ENCODE measurements at places on chromosomes 4 and X. TPM values are rescaled to one million over a fixed set of nuclear protein-coding genes. Genes with fewer than 3 reads are reported as not detected.

- DNase-seq, result peak; percentile 72
Observed at GRCh38 chrX:37371578-37371991, 22.4 kb downstream of the PRRG1 start.

GRCh38 chr4:30269850-30270249 lies 450.3 kb upstream of the PCDH7 start:
- DNase-seq, result no peak

The P2RY10 gene
- total RNA-seq, result not detected

- no peak for DNase-seq
Observed at GRCh38 chr4:121998024-121998423, 46.2 kb upstream of the TRPC3 start.

DNA sequence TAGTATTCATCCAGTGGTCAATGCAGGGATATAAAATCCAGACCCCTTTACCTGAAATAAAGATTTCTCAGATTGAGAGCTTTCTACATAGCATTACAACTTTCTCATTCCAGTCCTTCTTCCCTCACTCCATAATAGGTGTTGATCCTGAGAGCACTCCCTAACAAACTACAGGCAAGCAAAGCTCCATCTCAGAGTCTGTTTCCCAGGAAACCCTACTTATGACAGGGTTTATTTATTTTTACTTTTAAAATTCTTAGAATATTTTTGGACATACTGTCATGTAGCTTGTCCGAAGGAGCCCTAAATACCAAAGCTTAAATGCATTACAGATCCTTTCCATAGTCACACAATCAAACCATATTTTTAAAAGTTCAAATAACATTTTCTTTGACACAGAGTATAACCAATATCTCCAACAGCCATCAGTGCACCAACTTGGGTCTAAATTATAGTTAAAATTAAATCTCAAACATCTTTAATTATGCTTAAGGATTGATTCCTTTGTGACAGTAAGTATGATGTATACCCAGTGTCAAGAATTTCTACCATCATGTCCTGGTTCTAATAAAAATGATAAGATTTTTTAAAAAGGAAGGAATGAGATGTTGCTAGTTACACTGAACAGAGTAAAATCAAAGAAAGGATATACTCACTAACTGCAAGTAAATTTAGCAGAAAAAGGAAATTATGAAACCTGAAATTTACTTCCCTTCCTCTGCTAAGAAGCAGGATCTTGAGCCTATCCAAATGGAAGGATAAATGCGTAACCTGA lies 580.4 kb upstream of the ADGRL3 start:
- DNase-seq, result no peak

DNA sequence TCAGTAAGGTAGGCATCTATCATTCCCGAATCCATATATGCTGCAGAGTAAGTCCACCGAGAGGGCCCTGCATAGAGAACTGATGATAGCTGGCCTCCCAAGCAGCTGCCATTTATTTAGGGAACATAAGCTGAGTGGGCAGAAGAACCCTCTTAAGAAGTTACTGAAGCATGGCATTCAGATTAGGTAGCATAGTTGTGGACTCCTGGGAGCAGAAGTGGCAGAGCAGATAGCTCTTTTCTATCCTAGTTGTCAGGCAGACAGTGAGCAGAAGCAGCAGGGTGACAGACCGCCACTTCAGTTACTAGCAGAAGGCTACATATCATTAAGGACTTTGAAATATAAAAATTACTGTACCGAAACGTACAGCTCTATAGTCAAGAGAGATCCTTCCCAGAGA lies 454.7 kb downstream of the PPP4R3C start:
- DNase-seq, result no peak

- DNase-seq, result no peak
Observed at GRCh38 chr4:153090670-153091385, 113.4 kb upstream of the TRIM2 start.

The GRID2 gene
- total RNA-seq, result not detected

- DNase-seq, result no peak
Observed at GRCh38 chr4:23021040-23021439, 328.3 kb downstream of the GBA3 start.

The CLCN4 gene
- 0.89 TPM for total RNA-seq

The IL1RAPL1 gene
- total RNA-seq, result 0.38 TPM

The XAGE1A gene
- total RNA-seq, result not detected

The MAOB gene
- total RNA-seq, result not detected

DNA sequence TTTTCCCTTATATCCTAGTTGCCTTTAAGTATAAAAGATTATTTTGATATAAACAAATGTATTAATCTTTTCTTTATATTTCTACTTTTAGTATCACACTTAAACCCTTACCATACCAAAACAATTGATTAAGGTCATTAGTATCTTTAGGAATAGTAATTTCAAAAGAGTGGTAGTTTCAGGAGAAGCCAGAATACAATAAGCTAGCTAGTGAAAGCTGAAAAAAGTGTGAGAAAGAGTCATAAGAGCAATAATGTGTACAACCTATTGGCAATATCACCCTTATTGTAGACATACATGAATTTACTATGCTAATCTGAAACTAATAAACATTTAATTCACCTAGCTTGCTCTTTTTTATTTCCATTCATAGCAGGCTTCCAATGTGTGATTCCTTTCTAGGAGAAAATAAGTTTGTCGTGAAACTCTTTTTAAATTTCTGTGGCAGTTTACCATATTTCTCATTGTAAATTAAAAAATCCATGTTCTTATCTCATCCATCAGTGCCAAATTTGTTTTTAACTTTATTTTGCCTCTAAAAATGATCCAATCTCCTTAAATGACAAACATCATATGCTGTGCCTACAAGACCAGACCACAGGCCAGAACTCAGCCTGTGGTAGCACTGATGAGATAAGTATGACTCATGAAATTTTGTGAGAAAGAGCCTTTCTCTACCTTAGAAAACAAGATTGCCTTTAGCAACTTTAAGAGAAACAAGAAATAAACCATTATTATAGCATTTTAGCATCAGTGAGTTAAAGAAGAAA lies 8.1 kb downstream of the NEK1 start:
- peak; percentile 88 for DNase-seq

DNA sequence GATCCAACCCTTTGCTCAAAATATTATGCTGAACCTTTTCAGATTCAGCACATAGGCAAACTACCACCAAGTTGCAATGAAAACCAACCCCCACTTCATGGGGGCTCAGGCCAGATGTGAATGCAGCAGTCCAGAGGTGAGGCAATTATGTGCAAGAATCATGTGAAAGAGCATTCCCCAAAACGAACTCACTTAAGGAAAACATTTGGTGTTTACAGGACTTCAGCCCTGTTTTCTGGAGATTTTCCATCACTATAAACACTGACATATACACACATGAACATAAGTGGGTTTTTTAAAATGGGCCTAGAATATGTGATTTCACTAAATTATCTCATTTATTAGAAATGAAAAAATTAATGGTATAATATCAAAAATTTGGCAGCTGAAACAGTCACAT lies 31.5 kb downstream of the BMP3 start:
- no peak for DNase-seq

- peak; percentile 96 for DNase-seq
Observed at GRCh38 chr4:169225058-169225751, 45.6 kb downstream of the SH3RF1 start.

- DNase-seq, result peak; percentile 77
Observed at GRCh38 chr4:144174401-144175067, 34.0 kb upstream of the GYPA start.

The LGI2 gene
- total RNA-seq, result not detected

DNA sequence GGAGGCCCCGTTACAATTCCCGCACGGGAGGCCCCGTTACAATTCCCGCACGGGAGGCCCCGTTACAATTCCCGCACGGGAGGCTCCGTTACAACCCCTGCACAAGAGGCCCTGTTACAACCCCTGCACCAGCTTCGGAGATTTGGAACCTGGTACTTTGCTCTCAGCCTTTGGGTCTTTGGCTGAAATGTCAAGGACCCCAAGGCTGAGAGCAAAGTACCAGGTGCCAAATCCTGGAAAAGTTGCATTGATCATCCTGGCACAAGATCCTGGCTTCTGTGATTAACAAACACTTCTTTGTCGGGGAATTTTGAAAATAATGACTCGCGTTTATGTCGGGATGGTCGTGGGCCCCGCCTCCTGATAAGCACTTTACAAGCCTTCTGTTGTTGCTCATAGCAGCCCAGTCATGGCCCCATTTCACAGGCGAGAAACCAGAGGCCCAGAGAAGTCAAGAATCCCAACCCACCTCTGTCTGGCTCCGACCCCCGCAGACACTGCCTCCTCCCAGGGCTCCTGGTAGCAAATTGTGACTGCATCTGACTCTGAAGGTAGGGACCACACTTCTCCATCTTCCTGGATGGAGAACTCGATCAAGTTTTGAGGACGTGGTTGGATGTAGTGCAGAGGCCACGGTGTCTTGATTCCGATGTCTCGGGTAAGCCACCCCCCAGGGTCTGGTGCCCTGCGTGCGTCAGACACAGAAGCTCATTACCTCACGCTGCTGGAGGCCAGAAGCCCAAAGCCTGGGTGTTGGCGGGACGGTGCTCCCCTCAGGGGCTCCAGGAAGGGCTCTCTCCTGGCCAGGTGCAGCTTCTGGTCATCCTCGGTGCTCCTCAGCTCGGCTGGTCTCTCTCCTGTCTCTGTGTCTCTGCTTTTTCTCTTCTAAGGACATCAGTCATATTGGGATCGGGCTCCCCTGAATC lies 60.3 kb downstream of the ADRA2C start:
- DNase-seq, result no peak

DNA sequence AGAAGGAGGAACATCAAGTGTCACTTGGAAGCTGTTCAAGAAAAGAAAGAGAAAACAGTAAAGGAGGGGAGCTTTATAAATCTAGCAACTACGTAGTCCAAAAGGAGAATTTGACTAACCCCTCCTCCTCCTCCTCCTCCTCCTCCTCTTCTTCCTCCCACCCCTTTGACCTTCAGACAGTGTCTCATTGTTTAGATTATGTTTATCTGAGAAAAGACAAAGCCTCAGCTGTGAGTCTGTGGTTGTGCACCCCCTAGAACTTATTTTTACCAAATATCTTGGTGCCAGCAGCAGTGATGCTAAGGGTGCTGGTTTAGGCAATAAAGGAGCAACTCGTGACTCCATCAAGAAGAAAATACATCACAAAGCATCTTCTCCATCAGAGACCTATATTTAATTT lies 68.9 kb upstream of the BMP2K start:
- DNase-seq, result no peak

The G6PD gene
- total RNA-seq, result 66.0 TPM

The HDX gene
- 2.3 TPM for total RNA-seq

DNA sequence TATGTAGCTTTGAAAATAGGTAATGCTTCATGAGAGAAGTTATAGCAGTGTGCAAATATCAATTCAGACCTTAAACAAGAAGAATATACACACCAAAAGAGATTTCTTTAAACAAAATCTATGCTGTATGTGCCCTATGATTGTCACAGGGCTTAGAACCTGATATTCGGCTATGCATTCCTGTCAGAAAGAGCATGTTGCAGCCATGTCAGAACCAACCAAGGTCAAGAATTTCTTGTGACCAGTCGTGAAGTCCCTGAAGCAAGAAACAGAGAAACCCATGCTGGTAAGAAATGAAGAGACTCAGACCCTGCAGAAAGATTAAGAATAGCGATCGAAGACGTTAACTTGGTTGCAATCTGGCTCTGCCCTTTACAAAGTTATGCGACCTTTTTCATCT lies 210.3 kb upstream of the SPIN4 start:
- peak; percentile 14 for DNase-seq

DNA sequence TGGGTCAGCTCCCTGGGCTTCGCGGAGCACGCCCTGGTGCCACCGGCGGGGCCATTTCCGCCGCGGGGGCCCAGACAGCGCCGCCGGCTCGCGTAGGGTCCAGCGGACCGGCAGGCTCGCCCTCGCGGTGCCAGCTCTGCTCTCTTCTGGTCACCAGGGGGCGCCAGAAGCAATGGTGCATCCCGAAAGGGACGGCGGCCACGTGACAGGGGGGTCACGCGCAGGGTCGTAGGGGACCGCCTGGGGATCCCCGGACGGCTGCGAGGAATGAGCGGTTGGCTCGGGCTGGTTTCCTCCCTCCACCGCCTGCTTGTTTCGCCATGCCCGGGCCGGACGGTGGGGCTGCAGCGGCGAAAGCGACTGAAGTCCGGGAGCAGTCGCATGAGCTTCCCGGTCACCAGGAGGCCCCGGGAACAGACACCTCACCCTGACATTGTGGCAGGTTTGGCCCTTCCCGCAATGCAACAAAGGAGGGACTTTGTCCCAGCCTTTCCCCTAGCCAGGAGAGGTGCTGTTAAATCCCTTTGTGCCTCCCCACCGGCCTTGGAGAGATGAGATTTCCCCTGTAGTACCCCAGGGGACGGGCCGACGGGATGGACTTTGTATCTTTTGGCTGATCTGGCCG lies 15.8 kb downstream of the ZCCHC12 start:
- DNase-seq, result peak; percentile 62

The HELQ gene
- total RNA-seq, result 7.2 TPM

DNA sequence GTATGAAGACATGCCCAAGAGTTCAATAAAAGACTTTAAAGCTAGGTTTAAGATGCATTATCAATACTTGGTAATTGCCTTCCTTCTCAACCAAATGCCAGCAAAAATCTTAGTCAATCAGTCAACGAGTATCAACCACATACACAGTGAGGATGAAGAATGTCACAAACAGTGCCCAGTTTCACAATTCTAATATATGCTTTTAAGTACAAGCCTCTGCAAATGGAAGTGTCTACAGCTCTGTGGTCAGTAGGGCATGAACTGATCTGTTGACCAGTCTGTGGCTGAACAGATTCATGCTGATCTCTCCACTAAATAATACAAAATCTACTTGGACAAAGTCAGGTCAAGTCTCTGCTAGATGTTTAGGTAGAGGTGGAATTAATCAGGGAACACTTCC lies 27.9 kb downstream of the PPARGC1A start:
- no peak for DNase-seq

Data from GM23248 (cell line).